ENCODE measurements at places on chromosomes 3 and 15. TPM values are rescaled to one million over a fixed set of nuclear protein-coding genes. Genes with fewer than 3 reads are reported as not detected.

Gene SLC15A2
- 0.74 TPM for total RNA-seq

Gene CMTM6
- 51.5 TPM for total RNA-seq

Gene MOBP
- not detected for total RNA-seq

Gene RARB
- total RNA-seq = not detected

- DNase-seq = no peak
- no peaks in the 10 kb centered on the region for H3K27me3 ChIP-seq
- peaks cover 32% of the 10 kb centered on the region for H3K4me1 ChIP-seq
- H3K27ac ChIP-seq = no peak overlapping the region
- no peak overlapping the region for H3K4me3 ChIP-seq
Measured at GRCh38 chr15:99454107-99454809, 111.5 kb upstream of the MEF2A start.

DNA sequence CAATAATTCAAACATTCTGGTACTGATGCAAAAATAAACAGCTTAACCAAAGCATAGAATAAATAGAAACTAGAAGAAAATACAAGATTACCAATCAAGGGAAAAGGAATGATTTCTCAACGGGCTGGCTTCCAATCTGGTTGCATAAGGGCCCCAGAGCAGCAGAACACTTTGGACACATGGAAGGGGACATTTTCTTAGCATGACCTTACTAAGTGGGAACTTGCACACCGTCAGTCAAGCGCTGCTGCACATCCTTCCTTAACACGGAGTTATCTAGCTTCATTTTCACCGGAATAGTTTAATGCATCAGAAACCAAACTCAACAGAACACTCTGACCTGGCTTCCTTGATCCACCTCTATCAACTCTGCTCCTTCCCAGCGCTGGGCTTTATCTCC lies 388.5 kb downstream of the VPS13C start:
- no peaks in the 10 kb centered on the region for H3K36me3 ChIP-seq
- H3K4me3 ChIP-seq = no peak overlapping the region
- H3K27ac ChIP-seq = no peak overlapping the region
- H3K27me3 ChIP-seq = peaks cover 29% of the 10 kb centered on the region
- H3K4me1 ChIP-seq = no peaks in the 10 kb centered on the region
- no peak for DNase-seq

DNA sequence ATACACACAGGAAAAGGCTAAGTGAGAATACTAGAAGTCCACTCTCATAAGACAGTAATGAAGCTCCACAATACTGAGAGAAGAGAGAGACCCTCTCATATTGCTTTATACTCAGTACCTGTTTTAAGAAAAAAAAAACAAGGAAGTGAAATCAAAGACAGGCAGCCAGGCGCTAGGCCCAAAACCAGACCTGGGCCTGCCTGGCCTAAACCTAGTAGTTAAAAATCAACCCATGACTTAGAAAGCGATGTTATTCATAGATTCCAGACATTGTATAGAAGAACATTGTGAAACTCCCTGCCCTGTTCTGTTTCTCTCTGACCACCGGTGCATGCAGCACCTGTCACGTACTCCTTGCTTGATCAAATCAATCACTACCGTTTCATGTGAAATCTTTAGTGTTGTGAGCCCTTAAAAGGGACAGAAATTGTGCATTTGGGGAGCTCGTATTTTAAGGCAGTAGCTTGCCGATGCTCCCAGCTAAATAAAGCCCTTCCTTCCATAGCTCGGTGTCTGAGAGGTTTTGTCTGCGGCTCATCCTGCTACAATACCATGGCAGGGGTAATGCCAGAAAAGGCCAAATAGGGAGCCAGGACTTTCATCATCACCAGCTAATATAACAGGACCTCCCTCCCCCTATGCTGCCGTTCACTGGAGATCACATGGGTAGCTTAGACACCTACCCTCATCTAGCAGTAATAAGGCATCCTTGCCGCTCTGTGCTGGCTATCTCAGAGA lies 1294.1 kb downstream of the NSUN3 start:
- H3K4me1 ChIP-seq = no peaks in the 10 kb centered on the region
- no peaks in the 10 kb centered on the region for H3K36me3 ChIP-seq
- no peak overlapping the region for H3K27ac ChIP-seq
- no peak overlapping the region for H3K4me3 ChIP-seq
- H3K27me3 ChIP-seq = no peaks in the 10 kb centered on the region

GRCh38 chr3:87148020-87148419 lies 79.1 kb upstream of the CHMP2B start:
- no peak for DNase-seq
- no peaks in the 10 kb centered on the region for H3K4me1 ChIP-seq
- H3K27ac ChIP-seq = no peak overlapping the region

GRCh38 chr3:187858041-187858440 lies 112.8 kb upstream of the BCL6 start:
- peaks cover 3% of the 10 kb centered on the region for H3K27me3 ChIP-seq
- no peak for DNase-seq
- no peak overlapping the region for H3K27ac ChIP-seq
- no peaks in the 10 kb centered on the region for H3K4me1 ChIP-seq
- H3K4me3 ChIP-seq = no peak overlapping the region

- H3K27ac ChIP-seq = no peak overlapping the region
- DNase-seq = no peak
- H3K4me3 ChIP-seq = no peak overlapping the region
- H3K4me1 ChIP-seq = no peaks in the 10 kb centered on the region
- H3K27me3 ChIP-seq = no peaks in the 10 kb centered on the region
Measured at GRCh38 chr3:11536936-11537612, 106.6 kb downstream of the VGLL4 start.

- no peak for DNase-seq
- H3K4me3 ChIP-seq = no peak overlapping the region
- H3K27me3 ChIP-seq = no peaks in the 10 kb centered on the region
- no peaks in the 10 kb centered on the region for H3K36me3 ChIP-seq
- no peaks in the 10 kb centered on the region for H3K4me1 ChIP-seq
Measured at GRCh38 chr15:24054547-24055245, 367.6 kb upstream of the NDN start.

DNA sequence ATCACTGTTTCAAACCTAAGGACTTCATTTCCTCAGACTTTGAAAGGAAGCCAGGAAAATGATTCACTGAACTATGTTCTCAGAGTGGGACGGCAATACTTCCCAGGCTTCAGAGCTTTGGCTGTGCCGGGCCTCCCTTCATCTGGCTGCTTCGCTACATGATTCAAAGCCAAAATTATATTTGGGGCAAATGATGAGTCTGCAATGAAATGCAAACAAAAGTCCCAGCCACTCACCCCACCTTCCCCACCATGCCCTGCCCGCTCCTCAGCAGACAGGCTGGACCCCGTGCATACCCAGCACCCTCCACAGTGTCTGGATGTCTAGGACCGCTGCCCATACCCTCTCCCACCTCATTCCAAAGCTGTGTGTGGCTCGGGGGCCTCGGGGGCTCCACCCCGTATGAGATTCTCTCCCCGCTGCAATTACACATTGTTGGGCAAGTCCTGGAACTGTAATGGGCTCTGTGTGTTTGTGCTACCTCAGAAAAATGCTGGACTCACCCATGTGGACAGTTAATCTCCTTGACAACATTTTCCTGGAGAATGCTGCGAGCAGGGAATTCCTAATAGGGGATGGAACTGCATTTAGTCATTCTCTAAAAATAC lies 32.2 kb downstream of the ATP10A start:
- H3K4me3 ChIP-seq = no peak overlapping the region
- H3K27me3 ChIP-seq = no peaks in the 10 kb centered on the region
- peaks cover 31% of the 10 kb centered on the region for H3K4me1 ChIP-seq
- H3K27ac ChIP-seq = no peak overlapping the region
- H3K36me3 ChIP-seq = peaks cover 40% of the 10 kb centered on the region

DNA sequence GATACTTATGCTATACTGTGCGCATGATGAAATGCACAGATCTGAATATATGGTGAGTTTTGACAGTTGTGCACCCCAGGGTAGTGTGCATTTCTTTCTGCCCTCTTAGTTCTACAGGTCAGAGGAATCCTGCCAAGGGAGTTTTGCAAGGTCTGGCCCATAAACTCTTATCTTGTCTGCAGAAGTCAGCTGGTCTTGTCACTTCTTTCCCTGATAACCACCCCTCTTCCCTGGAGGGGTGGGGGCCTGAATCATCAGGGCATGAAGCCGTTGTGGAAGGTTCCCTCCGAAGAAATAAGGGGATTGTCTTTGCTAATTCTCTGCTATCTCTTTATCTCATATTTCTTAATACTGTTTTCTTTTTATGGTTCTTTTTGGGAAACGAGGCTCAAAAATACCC lies 30.4 kb downstream of the TRIM71 start:
- H3K4me1 ChIP-seq = no peaks in the 10 kb centered on the region
- H3K27me3 ChIP-seq = no peaks in the 10 kb centered on the region
- no peak overlapping the region for H3K4me3 ChIP-seq
- no peak for DNase-seq

GRCh38 chr15:91855684-91856489 lies 2.4 kb downstream of the SLCO3A1 start:
- peaks cover 7% of the 10 kb centered on the region for H3K27me3 ChIP-seq
- DNase-seq = no peak
- peaks cover 53% of the 10 kb centered on the region for H3K4me1 ChIP-seq
- H3K4me3 ChIP-seq = peak overlapping the region; percentile 45
- no peaks in the 10 kb centered on the region for H3K36me3 ChIP-seq
- H3K27ac ChIP-seq = no peak overlapping the region

DNA sequence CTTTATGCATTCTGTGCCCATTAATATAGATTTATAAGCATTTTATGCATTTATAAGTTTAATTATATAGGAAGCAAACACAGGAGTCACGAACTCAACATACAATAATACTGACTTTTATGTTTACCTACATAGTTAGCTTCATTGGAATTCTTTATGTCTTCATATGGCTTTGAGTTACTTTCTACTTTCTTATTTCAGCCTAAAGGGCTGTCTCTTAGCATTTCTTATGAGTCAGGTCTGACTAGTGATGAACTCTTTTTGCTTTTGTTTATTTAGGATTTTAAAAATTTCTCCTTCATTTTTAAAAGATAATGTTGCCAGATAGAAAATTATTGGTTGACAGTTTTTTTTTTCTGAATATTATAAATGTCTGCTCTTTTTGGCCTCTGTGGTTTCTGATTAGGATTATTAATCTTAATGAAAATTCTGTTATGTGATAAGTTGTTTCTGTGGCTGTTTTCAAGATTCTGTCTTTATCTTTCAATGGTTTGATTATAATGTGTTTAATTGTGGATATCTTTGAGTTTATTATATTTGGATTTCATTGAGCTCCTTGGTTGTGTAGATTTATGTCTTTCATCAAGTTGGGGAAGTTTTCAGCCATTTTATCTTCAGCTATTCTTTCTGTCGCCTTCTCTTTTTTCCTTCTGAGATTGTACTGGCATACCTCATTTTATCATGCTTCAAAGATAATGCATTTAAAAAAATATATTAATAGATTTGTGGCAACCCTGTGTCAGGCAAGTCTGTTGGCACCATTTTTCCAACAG lies 54.3 kb downstream of the ATP2C1 start:
- H3K36me3 ChIP-seq = peaks cover 42% of the 10 kb centered on the region
- no peak overlapping the region for H3K4me3 ChIP-seq
- no peak for DNase-seq
- no peaks in the 10 kb centered on the region for H3K27me3 ChIP-seq

Measured in activated naive CD8-positive, alpha-beta T cell treated with anti-CD3 and anti-CD28 coated beads for 36 hours (primary cell).